Substantia nigra (tissue), 51 donors: ENCODE measurements at places on chromosomes 13 and 19.

DNA sequence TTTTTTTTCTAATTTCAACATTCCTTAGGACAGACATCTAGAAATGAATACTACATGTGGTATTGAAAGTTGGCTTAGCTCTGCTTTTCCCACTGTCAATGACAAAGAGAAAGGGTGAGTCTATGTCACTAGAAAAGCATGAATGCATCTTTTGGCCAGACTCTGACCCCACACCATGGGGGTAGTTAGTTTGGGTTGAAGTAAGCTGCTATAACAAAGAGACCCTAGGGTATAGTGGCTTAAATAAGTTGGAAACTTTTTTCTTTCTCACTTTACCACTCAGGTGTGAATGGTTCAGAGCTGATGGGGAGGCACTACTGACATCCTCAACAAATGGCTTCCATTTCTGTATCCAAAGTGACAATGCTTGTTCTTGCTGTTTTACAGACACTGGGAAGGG lies 161.5 kb downstream of the DLEU7 start:
- DNase-seq = no peak

- DNase-seq = no peak
Measured at GRCh38 chr19:30920222-30920621, 429.0 kb downstream of the TSHZ3 start.

DNA sequence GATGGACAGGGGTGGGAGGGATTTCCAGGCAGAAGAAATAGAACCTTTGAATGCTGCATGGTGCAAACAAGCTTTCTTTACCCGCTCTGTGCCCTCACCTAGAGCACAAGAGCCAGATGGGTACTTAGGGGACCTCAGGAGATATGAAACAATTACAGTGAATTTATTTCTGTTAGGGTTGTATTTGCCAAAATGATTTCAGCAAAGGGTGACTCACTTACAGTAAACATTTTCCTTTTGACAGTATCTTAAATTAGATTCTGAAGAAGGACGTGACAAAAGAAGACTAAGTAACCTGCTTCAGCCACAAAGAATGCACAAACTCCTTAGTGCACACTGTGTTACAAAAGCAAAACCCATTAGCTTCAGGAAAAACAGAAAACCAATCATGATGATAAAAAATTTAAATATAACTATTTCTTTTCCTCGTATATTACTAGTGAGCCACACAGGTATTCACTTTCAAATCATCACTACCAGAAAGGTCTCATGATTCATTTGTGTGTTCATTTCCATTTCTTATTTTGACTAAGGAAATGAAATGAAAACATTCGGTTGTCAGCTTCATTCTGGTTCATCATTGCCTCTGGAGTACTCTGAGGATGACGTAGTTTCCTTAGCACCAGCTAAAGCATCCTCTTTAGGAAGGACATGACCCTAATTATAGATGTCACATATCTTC lies 158.8 kb downstream of the NHLRC3 start:
- DNase-seq = no peak

DNA sequence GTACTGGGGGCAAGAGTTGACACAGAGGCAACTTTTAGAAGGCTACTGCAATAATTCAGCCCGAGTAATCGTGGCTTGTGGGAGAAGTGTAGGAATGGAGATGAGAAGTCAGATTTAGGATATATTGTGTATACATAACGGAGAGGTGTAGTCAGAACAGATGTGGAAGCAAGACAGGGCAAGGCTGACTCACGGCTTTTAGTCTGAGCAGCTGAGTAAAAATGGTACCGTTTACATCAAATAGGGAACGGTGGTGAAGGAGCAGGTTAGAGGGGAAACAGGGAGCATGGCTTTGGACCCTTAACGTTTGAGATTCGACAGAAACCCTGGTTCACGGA lies 796 bp upstream of the LSM14A start:
- DNase-seq = no peak

DNA sequence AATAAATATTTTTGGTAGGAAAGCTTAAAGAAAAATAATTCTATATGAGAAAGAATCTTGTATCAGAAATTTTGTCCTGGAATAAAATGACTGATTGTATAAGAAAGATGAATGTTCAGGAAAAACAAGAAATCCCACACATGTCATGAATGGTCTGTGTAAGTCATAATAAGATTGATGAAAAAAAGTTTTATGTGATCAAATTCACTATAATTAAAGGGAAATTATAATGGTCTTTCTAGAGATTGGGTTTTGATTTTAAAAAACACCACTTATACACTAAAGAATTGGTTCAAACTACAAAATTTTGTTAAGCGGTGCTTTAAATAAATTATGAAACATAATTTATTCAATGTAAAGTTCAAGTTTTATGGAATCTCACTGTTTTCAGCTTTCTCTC lies 7.2 kb upstream of the ZNF841 start:
- DNase-seq = no peak

DNA sequence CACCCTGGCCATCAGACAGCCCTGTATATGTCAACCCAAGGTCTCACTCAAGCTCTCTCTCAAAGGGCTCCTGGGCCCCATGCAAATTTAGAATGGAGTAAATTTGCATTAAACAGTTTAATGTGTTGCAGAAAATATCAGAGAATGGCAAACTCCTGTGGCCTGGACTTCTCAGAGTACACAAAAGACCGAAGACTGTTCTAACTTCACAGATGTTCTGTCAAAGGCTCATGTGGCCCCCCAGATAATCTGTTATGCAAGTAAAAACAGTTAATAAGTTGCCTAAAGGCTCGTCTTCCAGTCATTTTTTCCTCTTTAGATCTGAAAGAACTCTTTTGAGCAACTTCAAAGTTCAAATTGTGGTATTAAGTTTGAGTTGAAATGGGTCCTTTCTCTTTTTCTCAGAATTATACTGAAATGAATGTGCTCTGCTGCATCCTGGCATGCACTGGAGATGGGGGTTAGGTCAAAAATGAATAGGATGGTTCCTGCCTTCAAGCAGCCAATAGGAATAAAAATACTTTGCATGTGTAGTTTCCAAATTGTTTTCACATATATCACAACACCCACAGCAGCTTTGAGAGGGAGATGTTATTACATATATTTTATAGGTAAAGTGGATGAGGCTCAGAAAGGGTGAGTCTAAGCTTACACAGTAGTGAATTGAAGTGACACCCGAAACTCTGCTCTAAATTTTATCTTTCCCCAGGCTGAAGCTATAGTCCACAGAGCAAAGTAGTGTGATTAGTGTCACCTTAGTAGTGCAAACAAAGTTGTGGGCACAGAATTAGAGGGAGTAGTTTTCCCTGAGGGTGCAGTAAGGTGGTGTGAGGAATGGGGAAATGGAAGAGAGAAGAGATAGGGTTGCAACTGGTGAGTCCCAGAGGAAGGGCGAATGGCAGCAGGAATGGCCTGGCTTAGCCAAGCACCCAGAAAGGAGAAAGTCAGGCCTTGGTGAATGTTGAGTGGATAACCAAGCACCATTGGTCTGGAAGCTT lies 205.0 kb upstream of the RFC3 start:
- DNase-seq = no peak

DNA sequence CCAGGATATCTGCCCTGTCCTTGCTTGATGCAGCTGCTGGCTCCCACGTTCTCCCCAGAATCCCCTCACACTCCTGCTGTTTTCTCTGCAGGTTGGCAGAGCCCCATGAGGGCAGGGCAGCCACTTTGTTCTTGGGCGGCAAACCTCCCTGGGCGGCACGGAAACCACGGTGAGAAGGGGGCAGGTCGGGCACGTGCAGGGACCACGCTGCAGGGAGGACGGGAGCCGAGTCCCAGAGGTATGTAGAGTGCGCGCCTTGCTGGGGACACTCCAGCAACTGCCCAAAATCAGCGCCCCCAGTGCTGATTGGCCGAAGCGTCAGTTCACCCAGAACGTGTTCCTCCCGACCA lies 30.3 kb upstream of the MIER2 start:
- DNase-seq = no peak

DNA sequence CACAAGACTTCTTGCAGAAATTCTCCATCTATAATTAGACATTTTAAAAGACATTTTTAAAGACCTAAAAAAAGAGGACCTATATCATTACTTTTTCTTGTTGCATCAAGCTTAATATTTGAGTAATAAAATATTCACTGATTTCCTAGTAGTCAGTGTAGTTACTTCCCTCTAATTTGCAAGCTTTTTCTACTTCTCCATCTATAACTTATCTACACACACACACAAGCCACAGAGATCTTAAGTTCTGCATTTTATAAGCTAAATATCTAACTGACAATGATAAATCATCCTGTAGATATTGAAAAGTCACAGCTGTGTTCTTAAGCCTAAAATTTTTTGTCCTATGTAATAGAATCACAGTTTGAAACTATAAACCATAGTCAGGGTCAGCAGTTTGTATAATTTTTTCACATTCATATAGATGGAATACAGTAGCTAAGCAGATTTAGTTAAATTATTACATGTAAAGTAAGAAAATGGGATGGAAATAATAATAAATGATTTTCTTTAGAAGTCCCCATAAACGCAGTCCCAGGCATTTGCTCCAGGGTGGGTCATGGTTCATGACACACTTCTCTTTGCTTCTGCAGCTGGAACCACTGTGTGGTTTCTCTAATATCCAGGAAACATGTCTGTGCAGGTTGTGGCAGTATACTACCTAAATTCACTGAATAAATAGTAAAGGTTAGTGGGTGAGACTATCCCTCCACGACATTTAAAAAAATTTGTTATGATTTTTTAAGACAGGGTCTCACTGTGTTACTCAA lies 60.2 kb downstream of the ESD start:
- DNase-seq = no peak
